ENCODE measurements at places on chromosomes 16 and 17.

- DNase-seq: no peak
These were observed 8.7 kb downstream of the CD300LB start for GRCh38 chr17:74522381-74523105.

DNA sequence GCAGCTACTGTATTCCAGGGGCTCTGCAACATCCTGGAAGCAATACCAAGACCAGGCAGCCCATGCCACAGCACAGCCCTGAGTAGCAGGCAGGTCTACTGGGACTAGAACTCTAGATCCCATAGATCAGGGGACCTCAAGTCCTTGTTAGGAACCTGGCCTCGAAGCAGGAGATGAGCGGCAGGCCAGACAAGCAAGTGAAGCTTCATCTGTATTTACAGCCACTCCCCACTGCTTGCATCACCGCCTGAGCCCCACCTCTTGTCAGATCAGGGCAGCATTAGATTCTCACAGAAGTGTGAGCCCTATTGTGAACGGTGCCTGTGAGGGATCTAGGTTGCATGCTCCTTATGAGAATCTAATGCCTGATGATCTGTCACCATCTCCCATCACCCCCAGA lies 295.7 kb upstream of the TNRC6C start:
- DNase-seq: no peak

GRCh38 chr16:50269769-50270509 lies 3.6 kb downstream of the ADCY7 start:
- no peak for DNase-seq

GRCh38 chr17:65892912-65893377 lies 299.0 kb downstream of the CEP112 start:
- no peak for DNase-seq
